ENCODE measurements at places on chromosomes 2 and 18.

DNA sequence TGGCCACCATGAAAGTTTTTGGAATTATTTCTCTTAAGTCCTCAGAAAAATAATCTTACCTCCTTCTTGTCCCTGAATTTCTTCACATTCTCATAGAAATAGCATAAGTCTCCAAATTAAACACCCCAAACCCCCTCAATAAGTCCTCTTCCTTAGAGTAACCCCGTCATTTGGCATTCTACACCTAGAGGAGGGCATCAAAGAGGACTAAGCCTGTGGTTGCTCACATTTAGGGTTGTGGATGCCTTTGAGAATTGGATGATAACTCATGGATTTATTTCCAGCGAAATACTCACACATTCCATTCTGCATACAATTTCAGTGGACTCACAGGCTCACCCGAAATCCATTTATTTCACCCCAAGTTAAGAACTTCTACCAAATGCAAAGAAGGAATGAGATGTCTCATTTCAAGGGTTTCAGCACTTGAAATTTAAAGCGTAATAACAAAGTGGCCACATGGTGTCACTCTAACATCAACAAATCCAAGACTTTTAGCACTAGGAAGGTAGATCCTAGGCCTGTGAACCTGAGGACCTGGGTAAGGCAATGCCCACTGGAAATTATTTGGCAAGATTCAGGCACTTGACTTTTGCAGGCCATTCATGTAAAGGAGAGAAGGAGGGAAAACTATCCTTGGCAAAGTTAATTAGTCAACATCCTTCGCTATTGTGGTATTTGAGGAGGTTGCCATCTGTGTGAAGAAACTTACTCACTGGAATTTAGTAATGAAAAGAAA lies 24.6 kb downstream of the DYTN start:
- H3K4me1 ChIP-seq: no peaks in the 10 kb centered on the region
- H3K36me3 ChIP-seq: no peaks in the 10 kb centered on the region
- no peak overlapping the region for H3K4me3 ChIP-seq
- DNase-seq: no peak
- no peak overlapping the region for H3K27ac ChIP-seq

DNA sequence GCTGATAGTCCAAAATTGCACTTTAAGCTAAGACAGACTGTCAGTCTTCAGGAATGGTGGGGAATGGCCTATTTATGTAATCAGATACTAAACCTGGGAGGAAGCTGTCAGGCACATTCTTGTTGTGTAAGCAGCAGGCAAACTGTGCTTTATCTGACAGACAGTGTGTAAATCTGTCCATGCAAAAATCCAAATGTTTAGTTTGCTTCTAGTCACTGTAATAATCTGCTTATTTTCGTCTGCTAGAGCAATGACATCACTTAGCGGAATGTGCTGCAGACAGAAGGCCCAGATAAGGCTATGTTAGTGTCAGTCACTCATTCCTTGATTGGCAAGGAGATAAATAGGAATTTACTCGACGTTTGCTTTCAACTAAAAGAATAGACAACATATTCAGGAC lies 263.5 kb downstream of the ZNF407 start:
- H3K27me3 ChIP-seq: no peaks in the 10 kb centered on the region
- no peak for DNase-seq
- H3K36me3 ChIP-seq: no peaks in the 10 kb centered on the region
- H3K4me1 ChIP-seq: peaks cover 3% of the 10 kb centered on the region
- H3K4me3 ChIP-seq: no peak overlapping the region

- H3K4me3 ChIP-seq: no peak overlapping the region
- no peak overlapping the region for H3K27ac ChIP-seq
- H3K27me3 ChIP-seq: no peaks in the 10 kb centered on the region
- no peaks in the 10 kb centered on the region for H3K4me1 ChIP-seq
Measured at GRCh38 chr18:42080340-42080739, 125.3 kb downstream of the PIK3C3 start.

DNA sequence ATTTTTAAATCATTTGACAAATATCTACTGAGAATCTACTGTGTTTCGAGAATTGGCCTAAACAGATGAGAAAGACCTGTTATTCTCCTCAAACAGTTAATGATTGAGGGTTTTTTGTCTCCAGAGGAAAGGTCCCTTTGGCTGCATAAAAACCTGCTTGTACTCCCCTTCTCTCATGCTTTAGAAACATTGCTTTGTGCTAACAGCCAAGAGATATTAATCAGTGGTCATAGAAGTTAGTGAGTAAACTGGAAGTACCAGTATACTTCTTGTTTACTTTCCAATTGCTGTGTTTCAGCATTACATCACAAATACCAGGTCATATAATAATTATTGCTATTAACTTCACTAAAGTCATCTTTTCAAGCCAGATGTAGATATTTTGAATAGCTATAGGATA lies 34.1 kb downstream of the ITGB6 start:
- no peaks in the 10 kb centered on the region for H3K27me3 ChIP-seq
- no peaks in the 10 kb centered on the region for H3K36me3 ChIP-seq
- H3K4me1 ChIP-seq: peaks cover 6% of the 10 kb centered on the region
- no peak overlapping the region for H3K27ac ChIP-seq
- DNase-seq: no peak
- H3K4me3 ChIP-seq: no peak overlapping the region

GRCh38 chr2:31109633-31110192 lies 28.5 kb downstream of the GALNT14 start:
- H3K27ac ChIP-seq: no peak overlapping the region
- DNase-seq: no peak
- H3K27me3 ChIP-seq: peaks cover 13% of the 10 kb centered on the region
- no peaks in the 10 kb centered on the region for H3K36me3 ChIP-seq
- H3K4me3 ChIP-seq: no peak overlapping the region

- H3K36me3 ChIP-seq: no peaks in the 10 kb centered on the region
- no peak overlapping the region for H3K4me3 ChIP-seq
- no peak overlapping the region for H3K27ac ChIP-seq
Measured at GRCh38 chr18:63472380-63472779, 4.4 kb upstream of the SERPINB5 start.

DNA sequence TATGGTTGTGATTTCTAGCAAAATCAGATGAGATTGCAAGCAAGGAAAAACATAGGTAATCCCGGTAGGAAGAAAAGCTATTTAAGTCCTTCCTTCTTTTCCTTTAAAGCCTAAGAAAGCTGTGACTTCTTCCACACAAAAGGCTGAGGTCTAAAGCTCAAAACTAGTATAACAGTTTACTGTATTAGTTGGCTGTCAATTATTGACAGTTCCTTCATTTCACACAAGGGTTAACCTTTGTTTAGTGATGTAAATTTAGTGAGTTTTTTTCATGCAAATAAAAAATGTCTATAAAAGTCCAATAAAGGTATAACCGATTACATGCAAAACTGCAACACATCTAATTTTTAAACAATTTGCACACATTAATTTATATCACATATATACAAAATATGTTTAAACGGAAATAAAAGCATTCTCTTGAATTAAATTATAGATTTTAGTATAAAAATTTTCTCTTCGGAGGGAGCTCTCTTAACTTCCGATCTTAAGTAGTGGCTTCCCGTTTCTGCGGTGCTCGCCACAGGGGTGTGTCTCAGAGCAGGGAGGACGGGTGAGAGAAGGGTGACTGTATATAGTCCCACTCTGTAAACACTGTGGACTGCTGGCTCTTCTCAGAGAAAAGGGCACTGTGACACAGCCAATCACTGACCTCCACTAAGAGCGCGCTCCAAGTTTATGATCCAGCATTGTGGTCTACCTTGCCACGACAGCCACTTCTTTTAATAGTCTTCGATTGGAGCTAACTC lies 33.4 kb downstream of the TTR start:
- no peaks in the 10 kb centered on the region for H3K27me3 ChIP-seq
- no peaks in the 10 kb centered on the region for H3K4me1 ChIP-seq
- DNase-seq: no peak
- H3K36me3 ChIP-seq: peaks cover 6% of the 10 kb centered on the region

- H3K4me3 ChIP-seq: no peak overlapping the region
- no peaks in the 10 kb centered on the region for H3K27me3 ChIP-seq
- no peaks in the 10 kb centered on the region for H3K36me3 ChIP-seq
- peaks cover 10% of the 10 kb centered on the region for H3K4me1 ChIP-seq
Measured at GRCh38 chr2:178298785-178299212, 104.5 kb downstream of the OSBPL6 start.

DNA sequence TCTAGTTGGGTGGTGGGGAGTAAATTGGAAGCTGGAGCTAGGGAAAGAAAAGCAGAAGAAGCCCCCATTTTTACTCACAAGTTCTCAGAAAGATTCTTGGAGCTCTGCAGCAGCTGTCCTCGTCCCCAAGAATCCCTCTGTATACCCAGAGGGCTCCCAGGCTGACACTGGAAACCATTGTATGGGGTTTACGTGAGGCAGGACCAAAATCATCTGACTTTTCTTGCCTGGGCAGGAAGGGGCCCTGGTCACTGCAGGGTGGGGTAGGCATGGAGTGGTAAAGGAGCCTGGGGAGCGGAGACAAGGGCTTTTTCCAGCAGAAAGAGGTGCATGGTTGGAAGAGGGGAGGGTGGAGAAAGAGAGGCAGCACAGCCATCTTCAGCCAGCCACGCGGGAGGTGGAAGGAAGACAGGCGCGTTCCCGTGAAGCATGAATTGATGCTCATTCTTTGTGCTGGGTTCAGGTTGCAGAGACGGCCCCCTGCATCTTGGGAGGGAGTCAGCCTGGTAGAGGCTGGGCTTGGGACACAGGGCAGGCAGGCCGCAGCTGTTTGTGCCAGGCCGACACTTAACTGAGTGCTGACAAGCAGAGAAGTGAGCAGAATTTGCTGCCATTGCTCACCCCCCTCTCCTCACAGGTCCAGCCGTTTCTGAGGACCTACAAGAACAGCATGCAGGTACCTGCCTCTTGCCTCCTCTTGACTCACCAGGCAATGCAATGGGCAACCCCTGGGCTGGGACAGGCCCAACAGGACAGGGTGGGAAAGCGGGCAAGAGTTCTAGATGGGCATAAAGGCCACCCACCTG lies 94.8 kb downstream of the PLB1 start:
- H3K36me3 ChIP-seq: no peaks in the 10 kb centered on the region
- no peak overlapping the region for H3K4me3 ChIP-seq
- H3K4me1 ChIP-seq: peaks cover 17% of the 10 kb centered on the region
- DNase-seq: no peak

DNA sequence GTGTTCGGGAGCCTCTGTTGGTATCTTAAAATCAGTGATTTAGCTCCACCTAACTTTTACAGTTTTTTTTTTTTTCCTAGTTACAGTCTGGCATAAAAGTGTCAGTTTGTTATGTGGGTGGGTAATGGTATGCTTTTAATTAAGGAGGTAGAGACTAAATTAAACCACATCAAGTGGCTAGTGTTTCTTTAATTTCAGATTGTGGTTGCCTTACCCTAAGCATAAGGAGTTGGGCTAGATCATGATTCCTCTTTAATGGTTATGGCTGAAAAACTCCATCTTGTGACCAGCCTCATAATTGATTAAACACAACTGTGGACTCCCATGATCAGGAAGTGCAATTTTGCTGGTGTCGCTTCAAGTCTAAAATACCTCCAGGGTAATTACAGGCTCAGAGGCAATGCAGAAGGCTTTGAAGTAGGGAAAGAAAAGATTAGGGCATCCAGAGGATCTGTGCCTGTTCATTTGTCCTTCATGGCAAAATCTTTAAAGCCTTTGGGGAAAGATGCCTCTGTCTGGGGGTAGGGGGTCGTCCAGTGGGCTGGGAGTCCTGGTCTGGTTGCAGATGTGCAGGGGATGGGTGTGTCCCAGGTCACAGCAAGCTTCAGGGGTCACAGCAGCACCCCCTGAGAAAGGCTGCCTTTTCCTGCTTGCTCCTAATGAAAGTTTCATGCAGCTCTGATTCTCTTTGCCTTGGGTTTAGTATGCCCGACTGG lies 579.2 kb downstream of the BCL11A start:
- no peak overlapping the region for H3K27ac ChIP-seq
- H3K36me3 ChIP-seq: no peaks in the 10 kb centered on the region

GRCh38 chr2:94759211-94759610 lies 112.0 kb upstream of the TEKT4 start:
- no peak overlapping the region for H3K27ac ChIP-seq
- H3K27me3 ChIP-seq: no peaks in the 10 kb centered on the region
- no peaks in the 10 kb centered on the region for H3K36me3 ChIP-seq
- no peak for DNase-seq
- no peak overlapping the region for H3K4me3 ChIP-seq
- no peaks in the 10 kb centered on the region for H3K4me1 ChIP-seq

GRCh38 chr2:21818212-21818795 lies 694.5 kb downstream of the TDRD15 start:
- no peaks in the 10 kb centered on the region for H3K36me3 ChIP-seq
- no peak for DNase-seq
- H3K27me3 ChIP-seq: no peaks in the 10 kb centered on the region
- H3K4me1 ChIP-seq: no peaks in the 10 kb centered on the region

- H3K36me3 ChIP-seq: no peaks in the 10 kb centered on the region
- no peak overlapping the region for H3K4me3 ChIP-seq
- DNase-seq: no peak
- no peaks in the 10 kb centered on the region for H3K27me3 ChIP-seq
Measured at GRCh38 chr2:172792711-172793110, 57.1 kb downstream of the RAPGEF4 start.

GRCh38 chr2:88692187-88692586 lies 714 bp downstream of the RPIA start:
- H3K4me3 ChIP-seq: peak overlapping the region; percentile 92
- no peaks in the 10 kb centered on the region for H3K27me3 ChIP-seq
- H3K36me3 ChIP-seq: no peaks in the 10 kb centered on the region
- no peak for DNase-seq

- DNase-seq: no peak
- H3K27me3 ChIP-seq: no peaks in the 10 kb centered on the region
- peak overlapping the region; percentile 89 for H3K27ac ChIP-seq
- peak overlapping the region; percentile 90 for H3K4me3 ChIP-seq
Measured at GRCh38 chr2:61853086-61853846, 594 bp downstream of the FAM161A start.

DNA sequence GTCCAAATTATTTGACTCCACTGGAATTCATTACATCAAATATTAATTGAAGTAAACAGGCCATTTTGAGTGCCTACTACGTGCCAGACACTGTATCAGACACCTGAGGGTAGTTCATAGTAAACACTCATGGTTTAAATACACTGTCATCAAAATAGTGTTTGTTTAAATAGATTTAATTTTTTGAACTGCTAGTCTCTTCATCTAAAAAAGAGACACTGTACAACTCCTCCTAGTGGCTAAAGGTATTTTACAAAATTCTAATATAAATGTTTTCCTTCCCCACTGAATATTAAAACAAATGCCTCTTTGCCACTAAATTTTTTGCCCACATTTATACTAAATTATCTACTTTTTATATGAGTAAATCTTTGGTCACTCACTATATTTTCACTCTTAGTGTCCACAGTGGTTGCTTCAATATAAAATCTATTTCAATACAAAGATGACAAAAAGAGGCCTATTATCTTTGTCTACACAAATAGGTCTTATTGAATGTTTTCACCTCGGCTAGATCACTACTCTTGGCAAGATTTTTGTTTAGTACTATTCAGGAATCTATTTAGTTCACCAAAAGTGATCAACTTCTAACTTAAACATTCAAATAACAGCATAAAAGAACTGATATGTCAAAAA lies 122.1 kb downstream of the TMEM247 start:
- no peak overlapping the region for H3K4me3 ChIP-seq
- H3K27ac ChIP-seq: no peak overlapping the region
- no peaks in the 10 kb centered on the region for H3K4me1 ChIP-seq
- DNase-seq: no peak
- H3K36me3 ChIP-seq: peaks cover 6% of the 10 kb centered on the region

- peak within 1 kb of the TSS; percentile 58 for H3K4me3 ChIP-seq
- H3K27me3 ChIP-seq: peaks cover 91% of the 10 kb centered on the region
- no peaks in the 10 kb centered on the region for H3K36me3 ChIP-seq
- DNase-seq: peak; percentile 82
Measured at GRCh38 chr2:176092270-176093144, at the start of gene HOXD13. Gene HOXD13, plus strand, starts transcription at chr2:176092721. Its CDS starts 170 bp downstream, at chr2:176092891.

GRCh38 chr2:133434959-133435668 lies 133.1 kb downstream of the NCKAP5 start:
- DNase-seq: no peak
- no peaks in the 10 kb centered on the region for H3K36me3 ChIP-seq
- no peaks in the 10 kb centered on the region for H3K27me3 ChIP-seq
- H3K4me1 ChIP-seq: peaks cover 24% of the 10 kb centered on the region

Data from osteocyte (in vitro differentiated cells).